CD8-positive, alpha-beta memory T cell (primary cell): ENCODE measurements at places on chromosomes 2 and 18. TPM values are rescaled to one million over a fixed set of nuclear protein-coding genes. Genes with fewer than 3 reads are reported as not detected.
A peak's percentile ranks its signal among the peaks of the same experiment; 100 is the strongest.

ELP2 gene
- total RNA-seq: 85.8 TPM

DNA sequence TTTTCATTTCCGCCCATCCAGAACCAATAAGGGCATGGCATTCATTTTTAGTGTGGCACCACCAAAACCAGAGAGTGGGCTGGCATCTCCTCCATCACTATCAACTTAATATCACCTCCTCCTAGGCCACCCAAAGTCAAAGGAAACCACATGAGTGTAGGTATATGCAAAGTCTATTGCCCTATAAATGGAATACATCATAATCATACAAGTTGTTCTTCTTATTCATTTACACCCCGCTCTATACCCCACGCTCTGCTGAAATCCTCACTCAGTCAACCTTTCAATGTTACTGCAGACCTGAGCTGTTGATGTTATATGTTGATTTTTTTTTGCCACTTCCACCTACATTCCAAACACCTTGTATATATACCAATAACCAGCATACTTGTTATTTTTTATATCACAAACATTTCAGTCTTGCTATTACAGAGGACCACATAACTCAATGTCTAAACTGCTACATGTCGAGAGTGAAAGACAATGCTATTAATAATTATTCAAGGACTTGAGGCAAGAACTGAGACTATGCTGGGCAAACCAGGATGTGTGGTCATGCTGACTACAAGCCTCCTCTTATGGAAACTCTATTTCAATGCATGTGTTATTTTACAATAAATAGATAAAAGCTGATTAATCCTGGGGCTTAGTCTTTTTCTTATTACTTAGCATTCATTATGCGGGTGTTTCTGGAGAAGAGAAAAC is 466.5 kb upstream of the ID2 start:
- no peak overlapping the region for H3K27ac ChIP-seq
- no peaks in the 10 kb centered on the region for H3K27me3 ChIP-seq
- DNase-seq: no peak
- no peak overlapping the region for H3K4me3 ChIP-seq
- no peaks in the 10 kb centered on the region for H3K4me1 ChIP-seq
- H3K36me3 ChIP-seq: no peaks in the 10 kb centered on the region

CLIP4 gene
- total RNA-seq: 20.5 TPM

DNA sequence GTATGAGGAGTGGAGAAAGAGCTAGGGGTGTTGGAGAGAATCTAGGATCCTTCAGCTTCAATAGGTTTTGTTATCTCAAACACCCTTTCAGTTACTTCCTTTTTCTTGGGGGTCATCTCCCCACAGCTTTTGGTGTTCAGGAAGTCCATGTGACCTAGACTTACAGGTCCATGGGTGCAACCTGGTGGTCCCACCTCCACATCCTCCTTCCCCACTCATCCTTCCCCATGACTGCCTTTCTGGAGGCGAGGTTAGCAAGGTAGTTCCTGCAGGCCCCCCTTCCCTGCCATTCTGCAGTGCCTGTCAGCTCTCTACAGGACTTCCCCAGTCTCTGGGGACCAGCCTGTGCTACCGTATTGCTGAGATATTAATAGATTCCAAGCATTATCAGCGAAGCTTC is 107.6 kb downstream of the TMEM17 start:
- H3K4me1 ChIP-seq: no peaks in the 10 kb centered on the region
- no peaks in the 10 kb centered on the region for H3K27me3 ChIP-seq
- no peak overlapping the region for H3K27ac ChIP-seq
- H3K36me3 ChIP-seq: no peaks in the 10 kb centered on the region
- DNase-seq: no peak
- no peak overlapping the region for H3K4me3 ChIP-seq

TUBA4B gene
- total RNA-seq: not detected

MSTN gene
- not detected for total RNA-seq

- no peaks in the 10 kb centered on the region for H3K27me3 ChIP-seq
- DNase-seq: peak; percentile 15
- peaks cover 89% of the 10 kb centered on the region for H3K4me1 ChIP-seq
- H3K36me3 ChIP-seq: no peaks in the 10 kb centered on the region
- no peak overlapping the region for H3K27ac ChIP-seq
These were observed 7.5 kb upstream of the RNF144A start for GRCh38 chr2:6909431-6910385.

GRCh38 chr18:33781429-33781828 is 203.4 kb downstream of the ASXL3 start:
- no peak overlapping the region for H3K4me3 ChIP-seq
- no peak overlapping the region for H3K27ac ChIP-seq
- no peaks in the 10 kb centered on the region for H3K4me1 ChIP-seq
- no peaks in the 10 kb centered on the region for H3K36me3 ChIP-seq
- no peak for DNase-seq

DNA sequence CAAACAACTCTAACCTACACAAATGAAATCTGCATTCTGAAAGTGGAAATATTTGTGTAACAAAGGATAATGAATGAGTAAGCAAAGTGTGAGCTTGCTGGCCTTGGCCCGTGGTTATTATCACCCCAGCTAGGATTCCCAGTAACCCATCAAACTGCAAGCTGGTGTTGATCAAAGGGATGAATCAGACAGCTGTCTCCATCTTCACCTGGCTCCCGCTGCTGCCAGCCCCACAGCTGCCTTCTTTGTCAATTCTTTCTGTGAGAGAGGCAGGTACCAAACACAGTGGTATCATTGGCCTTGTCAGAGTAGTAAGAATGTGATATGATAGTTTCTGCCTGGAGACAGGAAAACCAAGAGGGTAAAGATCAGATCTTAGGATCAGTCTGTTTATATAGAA is 25.2 kb upstream of the RGPD4 start:
- no peak for DNase-seq
- no peak overlapping the region for H3K4me3 ChIP-seq
- no peaks in the 10 kb centered on the region for H3K4me1 ChIP-seq
- H3K27me3 ChIP-seq: no peaks in the 10 kb centered on the region
- no peak overlapping the region for H3K27ac ChIP-seq
- H3K36me3 ChIP-seq: no peaks in the 10 kb centered on the region

DNA sequence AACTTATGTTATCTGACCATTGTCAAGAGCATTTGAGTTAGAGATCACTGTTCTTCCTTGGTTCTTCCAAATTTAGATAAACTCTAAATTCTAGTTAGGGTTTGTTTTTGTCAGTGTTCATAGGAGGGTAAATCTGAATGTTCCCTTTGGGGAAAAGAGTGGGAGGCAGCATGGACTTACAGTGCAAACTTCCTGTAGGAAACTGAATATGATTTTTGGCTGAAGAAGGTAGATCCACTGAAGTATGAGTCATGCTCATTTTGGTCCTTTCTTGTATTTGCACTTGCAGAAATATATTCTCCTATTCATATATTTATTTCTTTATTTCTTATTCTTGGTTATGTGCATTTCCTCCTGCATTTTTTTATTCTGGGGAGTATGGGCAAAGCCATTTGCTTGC is 27.3 kb downstream of the CCDC85A start:
- H3K36me3 ChIP-seq: no peaks in the 10 kb centered on the region
- no peak overlapping the region for H3K27ac ChIP-seq
- H3K27me3 ChIP-seq: no peaks in the 10 kb centered on the region
- no peaks in the 10 kb centered on the region for H3K4me1 ChIP-seq

DNA sequence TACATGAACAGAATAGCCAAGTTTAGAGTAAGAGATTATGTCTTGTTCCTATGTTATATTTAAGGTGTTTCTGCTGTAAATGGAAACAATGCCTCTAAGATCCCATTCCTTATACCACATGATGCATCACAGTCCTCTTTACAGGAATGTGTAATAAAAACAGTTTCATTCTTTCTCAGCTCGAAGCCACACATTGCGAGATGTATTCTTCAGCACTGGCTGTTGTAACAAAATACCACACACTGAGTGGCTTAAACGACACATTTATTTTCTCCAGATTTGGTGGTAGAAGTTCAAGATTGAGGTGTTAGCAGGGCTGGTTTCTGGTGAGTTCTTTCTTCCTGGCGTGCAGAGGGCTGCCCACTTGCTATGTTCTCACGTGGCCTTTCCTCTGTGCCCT is 246.2 kb downstream of the SOCS6 start:
- DNase-seq: no peak
- no peak overlapping the region for H3K27ac ChIP-seq
- H3K4me3 ChIP-seq: no peak overlapping the region
- no peaks in the 10 kb centered on the region for H3K36me3 ChIP-seq
- no peaks in the 10 kb centered on the region for H3K4me1 ChIP-seq
- no peaks in the 10 kb centered on the region for H3K27me3 ChIP-seq

KHK gene
- total RNA-seq: 17.8 TPM

DNA sequence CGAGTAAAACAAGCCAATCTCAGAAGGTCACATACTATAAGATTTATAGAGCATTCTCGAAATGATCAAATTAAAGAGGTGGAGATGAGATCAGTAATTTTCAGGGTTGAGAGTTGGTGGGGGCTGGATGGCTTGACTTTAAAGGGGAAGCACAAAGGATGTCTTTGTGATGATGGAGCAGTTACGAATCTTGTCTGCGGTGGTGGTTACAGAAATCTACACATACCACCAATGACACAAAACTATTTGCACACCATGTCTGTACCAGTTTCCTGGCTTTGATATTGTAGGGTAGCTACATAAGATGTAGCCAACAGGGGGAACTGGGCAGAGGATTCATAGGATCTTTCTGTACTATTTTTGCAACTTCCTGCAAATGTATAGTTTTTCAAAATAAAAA is 190.6 kb upstream of the SMIM21 start:
- DNase-seq: no peak
- no peaks in the 10 kb centered on the region for H3K4me1 ChIP-seq
- H3K27me3 ChIP-seq: no peaks in the 10 kb centered on the region
- H3K36me3 ChIP-seq: no peaks in the 10 kb centered on the region

LRRTM1 gene
- total RNA-seq: not detected

- H3K27me3 ChIP-seq: no peaks in the 10 kb centered on the region
- DNase-seq: no peak
- no peaks in the 10 kb centered on the region for H3K4me1 ChIP-seq
- no peak overlapping the region for H3K4me3 ChIP-seq
- H3K36me3 ChIP-seq: no peaks in the 10 kb centered on the region
These were observed 207.1 kb upstream of the SLC14A2 start for GRCh38 chr18:45408218-45408617.

DNA sequence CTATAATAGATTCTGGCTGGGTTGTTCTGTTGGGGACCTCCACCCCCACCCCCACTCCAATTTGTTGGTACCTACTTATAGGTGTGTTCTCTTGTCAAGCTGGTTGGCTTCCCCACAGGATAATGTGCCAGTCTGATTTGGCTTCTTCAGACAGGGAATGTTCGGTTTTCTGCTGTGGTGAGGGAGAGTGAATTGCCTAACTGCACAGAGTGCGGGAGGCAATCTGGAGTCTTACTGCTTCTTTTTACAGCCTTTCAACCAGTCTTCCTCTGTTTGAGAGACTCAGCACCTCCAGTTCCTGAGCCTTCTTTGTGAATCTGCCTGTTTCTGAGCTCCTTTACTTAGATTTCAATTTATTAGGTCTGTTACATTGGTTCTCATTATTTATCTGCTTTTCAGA is 27.4 kb upstream of the SNORC start:
- H3K27me3 ChIP-seq: no peaks in the 10 kb centered on the region
- no peak for DNase-seq
- peaks cover 17% of the 10 kb centered on the region for H3K4me1 ChIP-seq
- no peak overlapping the region for H3K27ac ChIP-seq
- peaks cover 34% of the 10 kb centered on the region for H3K36me3 ChIP-seq

DNA sequence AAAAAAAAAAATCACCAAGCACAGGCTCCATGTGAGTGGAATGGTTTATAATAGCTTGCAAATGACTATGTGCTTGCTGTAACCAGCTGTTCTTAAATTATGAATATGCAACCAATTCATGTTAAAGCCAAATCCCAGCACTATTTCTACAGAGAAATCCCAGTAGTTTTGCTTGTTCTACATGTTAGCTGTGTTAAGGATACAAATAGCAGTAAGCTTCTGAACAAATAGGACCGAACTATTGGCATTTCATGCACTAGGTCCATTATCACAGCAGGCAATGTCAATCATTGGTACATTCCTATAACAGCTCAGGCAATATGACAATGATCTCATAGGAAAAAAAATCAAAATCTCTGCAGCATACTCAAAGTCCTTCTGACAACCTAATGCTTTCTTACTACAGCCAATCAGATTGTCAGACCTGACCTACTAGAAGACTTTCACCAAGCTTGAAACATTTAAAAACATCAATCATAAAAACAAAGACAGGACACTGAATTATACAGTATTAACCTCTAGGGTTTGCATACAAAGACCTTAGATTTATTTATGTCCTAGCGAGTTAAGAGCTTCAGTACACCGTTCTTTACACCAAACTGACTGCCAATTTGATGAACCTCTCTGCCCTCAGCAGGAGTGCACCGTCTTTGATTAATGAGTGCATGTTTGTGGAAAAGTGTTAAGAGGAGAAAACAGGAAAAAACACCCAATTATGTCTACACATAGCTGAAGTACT is 6.4 kb downstream of the BAZ2B start:
- H3K27me3 ChIP-seq: peaks cover 3% of the 10 kb centered on the region
- H3K4me1 ChIP-seq: no peaks in the 10 kb centered on the region
- H3K27ac ChIP-seq: no peak overlapping the region
- H3K4me3 ChIP-seq: no peak overlapping the region
- H3K36me3 ChIP-seq: no peaks in the 10 kb centered on the region

GRCh38 chr2:157441072-157441454 is 2.8 kb downstream of the CYTIP start:
- peaks cover 17% of the 10 kb centered on the region for H3K36me3 ChIP-seq
- H3K27ac ChIP-seq: peak overlapping the region; percentile 84
- no peaks in the 10 kb centered on the region for H3K27me3 ChIP-seq
- H3K4me1 ChIP-seq: peaks cover 10% of the 10 kb centered on the region
- H3K4me3 ChIP-seq: peak overlapping the region; percentile 93

TMEM37 gene
- total RNA-seq: not detected

GRCh38 chr2:221494556-221494955 is 77.5 kb downstream of the EPHA4 start:
- no peaks in the 10 kb centered on the region for H3K27me3 ChIP-seq
- no peak for DNase-seq
- H3K36me3 ChIP-seq: no peaks in the 10 kb centered on the region
- H3K4me3 ChIP-seq: no peak overlapping the region
- no peaks in the 10 kb centered on the region for H3K4me1 ChIP-seq
- H3K27ac ChIP-seq: no peak overlapping the region

IL1RN gene
- total RNA-seq: 1.2 TPM

- H3K4me1 ChIP-seq: no peaks in the 10 kb centered on the region
- H3K27ac ChIP-seq: no peak within 1 kb of the TSS
- no peak within 1 kb of the TSS for H3K4me3 ChIP-seq
- no peak for DNase-seq
- peaks cover 5% of the 10 kb centered on the region for H3K27me3 ChIP-seq
These were observed at the start of gene ERBB4 for GRCh38 chr2:212538305-212539071. ERBB4 (minus strand) TSS chr2:212538802; CDS start chr2:212538530, 272 bp downstream.

BOK gene
- not detected for total RNA-seq

DNA sequence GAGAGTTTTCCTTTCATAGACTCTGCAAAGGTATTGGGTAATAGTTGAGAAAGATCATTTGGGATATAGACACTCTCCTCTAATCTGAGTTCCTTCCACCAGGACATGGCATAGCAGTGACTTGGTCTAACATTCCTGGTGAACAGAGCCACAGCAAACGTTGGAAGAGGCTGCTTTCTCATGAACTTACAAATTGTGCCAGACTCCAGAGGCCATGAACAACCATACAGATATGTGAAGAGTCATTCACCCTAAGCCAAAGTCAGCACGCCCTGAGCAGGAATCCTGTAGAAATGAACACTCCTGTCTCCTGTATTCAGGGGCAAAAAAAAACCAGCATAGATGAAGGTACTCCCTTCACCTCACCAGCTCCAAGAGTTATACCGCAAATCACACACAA is 152.8 kb downstream of the TMEM18 start:
- H3K4me3 ChIP-seq: no peak overlapping the region
- no peaks in the 10 kb centered on the region for H3K36me3 ChIP-seq
- H3K4me1 ChIP-seq: no peaks in the 10 kb centered on the region
- H3K27me3 ChIP-seq: no peaks in the 10 kb centered on the region
- DNase-seq: no peak
